Tibial nerve (tissue), 4 donors: ENCODE measurements at places on chromosomes 5 and 9.

DNA sequence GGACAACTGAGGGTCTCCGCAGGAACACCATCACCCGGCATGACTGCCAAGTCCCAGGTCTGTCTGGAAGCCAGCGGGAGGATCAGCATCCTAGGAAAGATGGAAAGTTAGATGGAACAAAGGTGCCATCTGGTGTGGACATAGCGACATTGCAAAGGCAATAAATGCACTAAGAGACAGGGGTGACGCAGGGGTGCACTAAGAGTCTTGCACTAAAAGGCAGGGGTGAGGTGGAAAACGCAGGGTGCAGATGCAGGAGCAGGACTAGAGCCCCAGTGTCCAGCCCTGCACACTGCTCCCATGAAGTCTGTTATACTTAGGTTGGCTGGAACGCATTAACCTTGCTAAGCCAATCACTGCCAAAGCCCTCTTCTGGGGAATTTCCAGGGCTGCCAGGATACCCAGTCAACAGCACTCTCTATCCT lies 15.5 kb downstream of the ATOX1 start:
- peak; percentile 53 for DNase-seq

- DNase-seq: peak; percentile 20
Observed at GRCh38 chr9:2964470-2964869, 120.6 kb upstream of the PUM3 start.

- no peak for DNase-seq
Observed at GRCh38 chr9:36401164-36401740, 1.2 kb upstream of the RNF38 start.

- no peak for DNase-seq
Observed at GRCh38 chr5:148043705-148044104, 20.1 kb upstream of the SPINK5 start.

DNA sequence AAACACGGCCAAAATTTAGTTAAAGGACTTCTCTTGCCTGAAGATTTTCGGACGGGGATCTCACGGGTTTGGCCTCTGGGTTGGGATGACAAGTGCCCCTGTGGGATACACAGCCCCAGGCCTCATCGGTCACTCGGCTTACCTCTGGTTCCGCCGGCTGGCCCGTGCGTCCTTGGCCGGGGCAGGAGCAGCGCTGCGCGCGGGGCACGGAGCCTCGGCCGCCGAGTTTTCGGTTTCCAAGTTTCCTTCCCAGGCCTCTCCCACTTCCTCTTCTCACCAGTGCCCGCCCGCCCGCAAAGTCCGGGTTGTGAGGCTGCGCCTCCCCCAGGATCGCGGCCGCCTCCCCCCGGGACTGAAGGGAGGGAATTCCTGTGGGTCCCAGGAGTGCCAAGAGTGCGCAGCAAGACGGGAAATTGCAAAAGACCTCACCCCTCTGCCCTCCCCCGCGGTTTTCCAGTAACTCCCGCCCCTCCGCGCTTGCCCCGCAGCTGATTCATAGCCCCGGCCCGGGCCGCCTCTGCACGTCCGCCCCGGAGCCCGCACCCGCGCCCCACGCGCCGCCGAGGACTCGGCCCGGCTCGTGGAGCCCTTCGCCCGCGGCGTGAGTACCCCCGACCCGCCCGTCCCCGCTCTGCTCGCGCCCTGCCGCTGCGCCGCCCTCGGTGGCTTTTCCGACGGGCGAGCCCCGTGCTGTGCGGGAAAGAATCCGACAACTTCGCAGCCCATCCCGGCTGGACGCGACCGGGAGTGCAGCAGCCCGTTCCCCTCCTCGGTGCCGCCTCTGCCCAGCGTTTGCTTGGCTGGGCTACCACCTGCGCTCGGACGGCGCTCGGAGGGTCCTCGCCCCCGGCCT lies at the start of gene OSMR:
Gene OSMR (plus strand): TSS at position 487 of the 853 bp plus-strand sequence. CDS start 23,033 bp downstream, outside the sequence.
- peak; percentile 81 for DNase-seq

- DNase-seq: no peak
Observed at GRCh38 chr9:136710543-136710942, 1.8 kb upstream of the DIPK1B start.

DNA sequence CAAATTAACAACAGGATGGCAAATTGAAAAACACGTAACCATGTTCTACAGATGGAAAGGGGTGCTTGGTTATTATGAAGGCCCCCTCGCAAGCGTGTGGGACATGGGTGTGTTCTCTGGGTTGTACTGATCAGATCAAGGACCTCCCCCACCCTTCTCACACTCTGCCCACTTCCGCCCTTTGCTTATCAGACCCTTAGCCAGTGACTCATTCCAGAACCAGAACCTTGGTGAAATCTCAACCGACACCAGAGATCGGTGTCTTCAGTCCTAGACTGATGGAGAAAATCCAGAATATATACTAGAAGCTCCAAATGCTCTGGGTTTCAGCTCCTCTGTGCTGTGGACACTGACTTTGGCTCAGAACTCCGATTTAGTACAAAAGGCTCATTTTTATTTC lies 64.9 kb downstream of the PTTG1 start:
- no peak for DNase-seq

DNA sequence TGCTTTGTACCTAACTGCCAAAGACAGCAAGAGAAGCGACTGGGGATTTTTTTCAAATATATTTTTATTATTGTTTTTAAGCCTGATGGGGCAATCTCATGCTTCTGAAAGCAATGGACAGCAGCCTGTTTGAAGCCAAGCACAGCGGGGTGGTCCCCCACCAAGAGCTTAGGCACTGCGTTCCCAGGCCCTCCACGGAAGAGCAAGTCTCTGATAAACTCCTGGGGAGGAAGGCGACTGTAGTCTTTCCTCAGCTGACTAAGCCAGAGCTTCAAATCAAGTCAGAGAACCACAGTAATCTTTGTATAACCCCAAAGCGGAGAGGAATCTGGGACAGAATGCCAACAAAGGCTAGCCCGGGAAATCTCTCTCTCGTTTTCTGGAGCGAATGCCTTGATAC lies 54.4 kb downstream of the ARSB start:
- DNase-seq: no peak

DNA sequence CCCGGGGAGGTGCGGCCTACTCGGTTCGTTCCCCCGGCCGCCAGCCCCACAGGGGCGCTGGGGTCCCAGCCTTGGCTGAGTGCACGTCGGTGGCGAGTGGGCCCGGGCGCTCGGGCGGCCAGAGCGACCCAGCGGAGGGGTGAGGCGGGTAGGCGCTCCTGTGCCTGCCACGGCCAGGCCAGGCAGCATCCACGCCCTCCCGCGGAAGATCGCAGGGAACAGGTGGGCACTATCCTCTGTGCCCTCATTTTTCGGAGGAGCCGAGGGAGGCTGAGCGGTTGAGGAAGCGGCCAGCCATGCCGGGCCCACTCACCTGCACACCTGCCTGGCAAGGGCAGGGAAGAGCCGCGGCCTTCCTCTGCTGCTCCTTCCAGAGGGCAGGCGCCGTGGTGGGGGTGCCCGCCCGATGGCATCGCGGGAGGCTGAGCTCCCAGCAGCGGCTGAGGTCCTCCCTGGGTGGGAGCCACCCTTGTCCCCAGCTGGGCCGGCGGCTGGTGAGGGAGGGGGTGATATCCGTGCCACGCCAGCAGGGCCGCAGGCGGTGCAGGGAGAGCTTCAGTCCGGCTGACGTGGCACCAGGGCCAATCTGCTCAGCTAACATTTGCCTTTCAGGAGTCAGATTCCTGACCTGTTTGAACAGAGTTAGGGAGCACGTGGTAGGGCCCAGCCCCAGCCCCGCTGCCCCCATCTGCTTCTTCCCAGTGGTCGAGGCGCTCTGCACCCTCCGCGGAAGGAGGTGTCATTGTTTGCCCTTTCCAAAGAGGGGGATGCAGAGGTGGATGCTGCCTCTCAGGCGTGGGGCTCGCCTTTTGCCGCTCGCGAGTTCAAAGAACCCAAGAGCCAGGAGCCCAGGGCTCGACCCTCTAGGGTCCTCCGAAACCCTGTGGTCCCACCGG lies 1.6 kb upstream of the SEC16A start:
- no peak for DNase-seq

GRCh38 chr5:2156358-2157059 lies 273.8 kb upstream of the IRX4 start:
- no peak for DNase-seq

- DNase-seq: no peak
Observed at GRCh38 chr5:5191906-5192305, 51.8 kb downstream of the ADAMTS16 start.

DNA sequence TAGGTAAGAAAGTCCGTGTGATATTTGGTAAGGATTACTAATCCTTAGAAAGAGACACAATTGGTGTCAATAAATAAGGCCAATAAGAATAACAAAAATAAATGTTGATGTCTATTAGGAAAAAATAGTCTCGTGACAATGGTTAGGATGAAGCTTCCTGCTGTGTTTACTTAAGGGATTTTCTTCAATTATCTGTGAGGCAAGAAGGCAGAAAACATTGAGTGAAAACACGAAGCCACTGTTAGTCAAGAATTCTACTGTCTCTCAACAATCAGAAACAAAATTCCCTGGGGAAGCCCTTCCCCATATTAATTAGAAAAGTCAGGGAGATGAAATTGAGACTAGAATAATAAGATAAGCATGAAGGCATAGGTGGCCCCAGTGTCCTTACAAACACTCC lies 149.0 kb downstream of the SYK start:
- DNase-seq: no peak

DNA sequence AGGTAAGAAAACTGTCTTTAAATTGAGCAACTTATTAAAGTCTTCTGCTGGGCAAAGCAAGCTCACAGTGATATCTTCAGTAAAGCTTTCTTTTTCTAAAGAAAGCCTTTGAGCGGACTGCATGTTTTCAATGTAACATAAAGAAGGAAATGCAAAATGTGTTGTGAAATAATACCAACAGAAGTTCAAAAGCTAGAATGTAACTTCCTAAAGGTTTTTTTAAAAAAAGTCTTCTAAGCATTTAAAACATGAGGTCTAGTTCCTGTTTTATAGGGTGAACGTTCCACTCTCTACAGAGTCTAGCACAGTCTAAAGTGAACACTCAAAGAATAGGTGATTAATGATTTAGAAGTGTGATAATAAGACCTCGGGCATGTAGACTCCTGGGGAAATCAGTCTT lies 62.9 kb downstream of the DENND1A start:
- DNase-seq: no peak
